Stimulated activated CD4-positive, alpha-beta T cell treated with anti-CD3 and anti-CD28 coated beads, Interleukin-1b, Interleukin-23, amount 100 ng/mL, for 48 hours (primary cell): ENCODE measurements at places on chromosomes 13 and 19.
A peak's percentile ranks its signal among the peaks of the same experiment; 100 is the strongest.

- no peak for DNase-seq
Observed at GRCh38 chr13:114309806-114310410, 4.4 kb upstream of the CHAMP1 start.

DNA sequence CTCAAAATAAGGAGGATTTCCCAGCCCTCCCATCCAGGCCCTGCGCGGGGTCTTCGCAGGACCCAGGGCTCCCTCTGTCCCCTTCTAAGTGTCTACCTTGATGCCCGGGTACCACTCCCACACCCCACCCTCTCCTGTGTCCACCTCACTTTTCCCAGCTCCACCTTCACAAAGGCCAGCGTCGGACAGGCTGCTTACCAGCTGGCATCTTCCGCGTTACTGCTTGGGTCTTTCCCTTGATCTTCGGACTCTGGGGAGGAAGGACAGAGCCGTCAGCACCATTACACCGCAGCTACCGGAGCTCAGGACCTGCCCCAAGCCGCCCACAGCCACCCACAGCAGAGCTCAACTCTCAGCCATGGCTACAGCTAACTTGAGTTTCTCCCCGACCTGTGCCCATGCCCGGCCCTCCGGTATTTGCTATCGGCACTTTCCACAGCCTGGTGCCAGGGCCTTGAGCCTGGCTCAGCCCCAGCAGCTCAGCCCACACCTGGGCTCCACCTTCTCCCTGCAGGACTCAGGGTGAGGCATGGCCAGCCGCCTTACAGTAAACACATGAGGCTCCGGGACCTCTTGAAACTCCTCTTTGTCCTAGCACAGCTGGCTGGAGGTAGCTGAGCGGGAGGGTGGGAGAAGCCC lies 3.8 kb downstream of the C13orf46 start:
- no peak for DNase-seq

DNA sequence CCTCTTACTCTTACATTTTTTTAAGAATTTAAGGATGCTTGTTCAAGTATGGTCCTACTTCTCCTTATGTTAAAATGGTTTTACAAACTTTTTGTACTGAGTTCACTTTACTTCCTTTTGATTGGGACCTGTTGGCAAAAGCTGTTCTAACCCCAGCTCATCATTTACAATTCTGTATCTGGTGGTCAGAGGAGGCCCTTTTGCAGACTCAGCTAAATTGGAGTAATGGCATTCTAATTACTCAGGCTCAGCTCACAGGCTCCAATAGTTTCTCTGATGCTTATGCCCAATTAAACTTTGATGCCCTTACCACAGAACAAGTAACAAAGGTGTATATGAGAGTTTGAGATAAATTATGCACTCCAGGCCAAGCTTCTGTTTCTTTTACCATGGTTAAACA lies 1632.0 kb downstream of the UQCRFS1 start:
- no peak for DNase-seq

- no peak for DNase-seq
Observed at GRCh38 chr13:107170270-107170931, 602.5 kb upstream of the ARGLU1 start.

DNA sequence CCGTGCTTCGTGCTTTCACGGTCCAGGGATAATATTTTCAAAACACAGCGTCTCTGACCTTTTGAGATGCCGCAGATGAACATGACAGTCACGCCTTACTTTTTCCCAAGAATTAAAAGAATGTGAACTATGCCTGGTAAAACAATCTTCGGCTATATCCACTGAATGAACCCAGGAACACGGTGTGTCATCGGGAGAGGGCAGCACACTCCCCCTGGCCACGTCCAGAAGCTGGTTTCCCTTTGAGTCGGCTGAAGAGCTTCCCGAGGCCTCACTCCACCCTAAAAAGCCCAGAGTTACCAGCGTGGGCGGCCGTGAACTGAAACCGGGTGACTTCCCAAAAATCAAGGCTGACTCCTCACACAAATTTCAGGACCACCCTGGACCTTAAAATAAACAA lies 22.9 kb upstream of the SHISA2 start:
- DNase-seq: no peak

GRCh38 chr19:55251341-55252081 lies 7.3 kb downstream of the PPP6R1 start:
- DNase-seq: peak; percentile 48

GRCh38 chr13:41428155-41428554 lies 29.2 kb upstream of the RGCC start:
- DNase-seq: peak; percentile 35

- DNase-seq: no peak
Observed at GRCh38 chr19:5104871-5105351, 136.0 kb downstream of the KDM4B start.

GRCh38 chr13:33678906-33679657 lies 138.9 kb upstream of the RFC3 start:
- DNase-seq: peak; percentile 87

DNA sequence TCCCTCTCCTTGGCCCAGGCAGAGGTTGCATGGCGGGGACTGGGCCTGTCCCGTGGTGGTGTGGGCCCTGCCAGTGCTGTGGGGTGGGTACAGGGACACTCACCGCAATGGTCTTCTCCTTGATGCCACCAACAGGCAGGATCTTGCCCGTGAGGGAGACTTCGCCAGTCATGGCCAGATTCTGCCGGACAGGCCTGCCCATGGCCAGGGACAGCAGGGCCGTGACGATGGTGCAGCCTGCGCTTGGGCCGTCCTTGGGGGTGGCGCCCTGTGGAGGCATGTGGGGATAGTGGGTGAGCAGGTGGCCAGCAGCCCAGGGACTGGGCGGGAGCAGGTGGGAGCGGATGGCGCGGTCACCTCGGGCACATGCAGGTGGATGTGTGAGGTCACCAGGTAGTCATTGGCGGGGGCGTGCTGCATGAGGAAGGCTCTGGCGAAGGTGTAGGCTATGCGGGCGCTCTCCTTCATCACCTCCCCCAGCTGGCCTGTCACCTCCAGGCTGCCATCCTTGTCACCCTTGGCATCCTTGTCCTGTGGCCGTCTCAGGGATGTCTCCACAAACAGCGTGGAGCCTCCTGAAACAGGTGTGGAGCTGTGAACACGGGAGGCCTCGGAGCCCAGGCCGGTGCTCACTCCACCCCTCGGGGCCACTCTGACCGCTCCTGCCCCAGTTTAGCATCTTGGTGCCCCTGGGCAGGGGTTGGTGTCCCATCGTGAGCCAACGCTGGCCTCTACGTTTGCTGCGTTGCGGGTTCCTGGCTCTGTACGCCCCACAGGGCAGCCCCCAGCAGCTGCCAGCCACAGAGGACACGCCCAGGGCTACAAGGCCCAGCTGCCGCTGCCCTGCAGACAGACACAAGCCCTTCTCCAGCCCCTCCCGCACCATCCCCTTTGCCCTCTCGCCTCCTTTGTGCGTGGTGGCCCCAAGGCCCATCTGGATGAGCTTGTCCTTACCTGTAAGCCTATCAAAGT lies 3.4 kb downstream of the RPL36 start:
- no peak for DNase-seq

GRCh38 chr19:10546817-10547216 lies 3.1 kb downstream of the ATG4D start:
- no peak for DNase-seq

GRCh38 chr13:99962242-99962641 lies 9.3 kb downstream of the ZIC5 start:
- DNase-seq: no peak

- DNase-seq: no peak
Observed at GRCh38 chr13:37657134-37657533, 58.6 kb upstream of the POSTN start.

GRCh38 chr13:89401264-89401675 lies 1730.1 kb downstream of the SLITRK5 start:
- no peak for DNase-seq

DNA sequence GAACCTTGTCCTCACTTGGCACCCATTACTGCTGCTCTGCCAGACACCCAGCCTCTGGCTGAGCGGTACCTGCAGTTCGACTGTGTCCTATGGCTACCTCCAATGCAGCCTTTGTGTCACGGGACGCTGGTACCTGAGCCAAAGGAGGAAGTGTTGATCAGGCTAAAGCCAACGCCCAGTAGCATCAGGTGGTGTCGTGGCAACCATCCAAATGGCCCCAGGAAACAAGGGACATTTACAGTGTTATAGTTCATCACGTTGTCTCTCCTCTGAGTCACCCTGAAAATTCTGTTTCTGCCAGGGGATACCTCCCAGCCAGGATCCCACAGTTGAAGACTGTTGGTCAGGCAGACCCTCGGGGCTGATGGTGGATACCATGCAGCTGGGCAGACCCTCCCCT lies 10.1 kb downstream of the RHPN2 start:
- DNase-seq: no peak

DNA sequence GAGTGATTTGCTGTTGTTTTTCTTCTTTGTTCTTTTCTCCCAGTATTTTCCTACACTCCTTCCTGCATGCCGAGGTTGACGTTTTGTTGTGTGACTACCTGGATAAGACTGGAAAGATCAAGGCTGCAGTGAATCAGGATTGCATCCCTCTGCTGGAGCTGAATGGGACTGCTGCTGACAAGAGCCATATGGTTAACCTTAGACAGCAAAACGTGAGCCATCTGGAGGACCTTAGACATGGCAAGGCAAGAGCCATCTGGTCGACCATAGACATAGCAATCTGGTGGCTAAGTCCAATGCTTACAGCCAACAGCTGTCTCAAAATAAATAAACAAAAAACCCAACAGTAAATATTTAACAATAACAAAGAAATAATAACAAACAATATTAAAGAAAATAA lies 42.6 kb upstream of the ZNF91 start:
- DNase-seq: no peak

DNA sequence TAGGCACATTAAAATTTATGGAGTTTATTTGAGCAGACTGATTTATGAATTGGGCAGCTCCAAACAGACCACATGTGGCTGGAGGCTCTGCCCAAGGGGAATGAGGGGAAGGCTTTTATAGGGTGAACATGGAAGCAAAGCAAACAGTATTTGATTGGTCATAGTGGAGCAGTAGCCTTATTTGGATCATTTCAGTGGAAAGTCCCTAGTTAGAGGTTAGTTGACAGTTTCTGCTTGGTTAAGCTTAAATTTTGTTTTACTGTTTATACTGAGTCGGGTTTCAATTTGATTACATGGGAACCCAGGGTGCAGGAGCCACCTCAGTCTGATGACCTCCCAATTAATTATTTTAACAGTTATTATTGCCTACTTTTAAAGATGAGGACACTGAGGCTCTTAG lies 140.5 kb downstream of the NDFIP2 start:
- DNase-seq: no peak

DNA sequence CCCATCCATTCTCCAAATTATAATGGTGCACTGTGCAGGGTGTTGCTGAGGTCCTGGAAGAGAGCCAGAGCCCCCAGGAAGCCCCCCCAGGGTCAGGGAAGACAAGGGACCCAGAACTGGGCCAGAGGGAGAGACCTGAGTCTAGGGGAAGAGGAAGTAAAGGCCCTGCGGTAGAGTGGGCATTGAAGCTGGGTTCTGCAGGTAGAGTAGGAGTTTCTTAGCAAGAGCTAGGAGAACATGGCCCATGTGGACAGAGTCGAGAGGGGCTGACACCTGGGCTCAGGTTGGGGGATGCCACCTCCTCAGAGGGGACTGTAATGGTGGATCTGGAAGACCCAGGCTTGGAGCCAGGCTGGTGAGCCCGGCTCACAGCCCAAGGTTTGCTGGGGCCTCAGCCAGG lies 17.0 kb upstream of the ONECUT3 start:
- no peak for DNase-seq

DNA sequence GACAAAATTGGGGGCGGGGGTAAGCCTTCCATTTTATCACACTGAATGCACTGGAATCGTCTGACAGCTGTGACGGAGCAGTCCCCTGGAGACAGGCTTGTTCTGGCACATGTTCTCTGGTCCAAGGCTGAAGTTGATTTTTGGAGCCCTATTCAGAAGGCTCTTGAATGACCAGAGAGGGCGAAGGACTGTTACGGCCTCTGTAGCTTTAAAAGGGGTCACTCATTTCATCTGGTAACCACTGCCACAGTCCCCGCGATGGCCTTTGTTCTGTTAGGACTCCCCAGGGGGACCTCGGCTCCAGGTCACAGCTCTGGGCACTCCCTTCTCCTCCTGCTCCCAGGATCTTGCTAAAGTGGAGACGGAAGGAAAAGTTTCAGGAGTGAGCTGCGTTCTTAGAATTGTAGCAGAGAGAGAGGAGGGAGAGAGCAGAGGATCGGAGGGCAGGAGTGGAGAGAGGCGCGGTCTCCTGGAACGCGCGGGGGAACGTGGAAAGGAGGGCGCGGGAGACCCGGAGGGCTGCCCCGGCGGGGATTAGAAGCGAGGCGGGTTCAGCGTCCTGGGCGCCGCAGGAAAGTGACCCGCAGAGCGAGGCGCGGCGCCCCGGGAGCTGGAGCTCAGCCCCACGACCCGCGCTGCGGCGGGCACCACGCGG lies 134.3 kb upstream of the MYO16 start:
- no peak for DNase-seq

GRCh38 chr13:102830646-102831045 lies 15.2 kb upstream of the ERCC5 start:
- no peak for DNase-seq

- DNase-seq: no peak
Observed at GRCh38 chr19:4602173-4602788, 37.0 kb upstream of the TNFAIP8L1 start.

GRCh38 chr13:112362021-112362420 lies 14.1 kb upstream of the SPACA7 start:
- no peak for DNase-seq

DNA sequence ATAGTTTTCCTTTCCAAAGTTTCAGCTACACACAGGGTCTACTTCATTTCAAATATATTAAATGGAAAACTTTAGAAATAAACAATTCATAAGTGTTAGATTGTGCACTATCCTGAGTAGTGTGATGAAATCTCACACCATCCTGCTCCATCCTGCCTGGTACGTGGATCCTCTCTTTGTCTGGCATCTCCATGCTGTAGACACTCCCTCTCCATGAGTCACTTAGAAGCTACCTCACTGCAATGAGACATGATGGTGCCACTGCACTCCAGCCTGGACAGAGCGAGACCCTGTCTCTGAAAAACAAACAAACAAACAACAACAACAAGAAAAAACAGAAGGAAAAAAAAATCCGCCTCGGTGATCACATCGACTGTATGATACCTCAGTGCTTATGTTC lies 191.8 kb downstream of the PCCA start:
- DNase-seq: no peak

GRCh38 chr19:11155373-11156120 lies at the start of gene SPC24:
SPC24 (minus strand) TSS chr19:11155782; CDS start chr19:11155776, 6 bp downstream.
- DNase-seq: peak; percentile 97

GRCh38 chr13:73259061-73260017 lies 200.5 kb downstream of the KLF5 start:
- no peak for DNase-seq

DNA sequence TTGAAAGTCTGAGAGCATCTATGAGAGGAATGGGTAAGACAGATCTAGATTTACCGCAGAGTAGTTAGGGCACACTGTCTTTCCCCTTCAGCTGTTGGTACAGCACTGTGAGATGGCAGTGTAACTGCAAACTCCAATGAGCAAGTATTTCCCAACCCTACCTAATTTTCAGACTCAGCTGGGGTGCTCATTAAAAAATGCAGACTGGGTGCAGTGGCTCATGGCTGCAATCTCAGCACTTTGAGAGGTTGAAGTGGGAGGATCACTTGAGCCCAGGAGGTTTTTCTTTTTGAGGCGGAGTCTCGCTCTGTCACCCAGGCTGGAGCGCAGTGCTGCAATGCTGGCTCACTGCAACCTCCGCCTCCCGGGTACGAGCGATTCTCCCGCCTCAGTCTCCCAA lies 12.6 kb downstream of the QPCTL start:
- no peak for DNase-seq
